Stimulated activated CD4-positive, alpha-beta T cell treated with anti-CD3 and anti-CD28 coated beads, Interleukin-1b, Interleukin-23, amount 100 ng/mL, for 1 hour (primary cell): ENCODE measurements at places on chromosomes 6 and 20.

DNA sequence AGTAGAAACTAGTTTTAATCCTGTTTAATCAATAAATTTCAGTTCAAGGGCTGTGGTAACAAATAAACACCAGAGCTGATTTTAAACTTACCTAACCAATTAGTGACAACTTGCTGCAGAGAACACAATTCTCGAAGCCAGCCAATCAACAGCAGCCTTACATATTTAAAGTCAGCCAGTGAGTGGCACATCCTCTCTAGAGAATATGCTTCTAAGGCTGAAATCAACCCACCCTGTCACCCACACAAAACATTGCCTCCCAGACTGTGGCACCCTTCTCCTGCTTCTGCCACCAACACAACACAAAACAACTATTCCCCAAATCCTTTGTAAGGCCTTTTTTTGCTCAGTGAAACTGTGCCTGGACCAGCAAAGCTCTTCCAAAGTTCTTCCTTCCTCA is 306.0 kb downstream of the EYA4 start:
- no peak for DNase-seq

DNA sequence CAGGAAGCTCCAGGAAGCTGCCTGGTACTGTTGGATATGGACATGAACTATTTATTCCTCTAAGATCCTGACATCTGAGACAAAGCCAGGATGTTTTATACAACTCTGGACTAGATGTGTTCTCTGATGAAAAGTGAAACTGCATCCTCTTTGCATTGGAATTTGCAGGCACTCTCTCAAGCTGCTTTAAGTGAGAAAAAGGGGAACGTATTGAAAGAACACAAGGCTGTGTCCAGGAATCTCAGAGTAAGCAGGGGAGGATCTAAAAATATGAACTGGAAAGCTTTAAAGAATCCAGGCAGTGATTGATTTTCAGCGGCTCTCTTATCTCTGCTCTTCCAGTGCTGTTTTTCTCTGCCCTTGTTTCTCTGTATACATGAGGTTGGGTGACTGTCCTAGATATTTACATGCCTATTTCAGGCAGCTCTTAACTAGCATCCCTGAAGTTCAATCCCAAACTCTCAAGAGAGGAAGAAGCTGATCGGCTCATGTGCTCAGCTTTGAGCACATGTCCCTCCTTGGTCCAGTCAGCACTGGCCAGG is 193.8 kb downstream of the PLCB4 start:
- DNase-seq: no peak

DNA sequence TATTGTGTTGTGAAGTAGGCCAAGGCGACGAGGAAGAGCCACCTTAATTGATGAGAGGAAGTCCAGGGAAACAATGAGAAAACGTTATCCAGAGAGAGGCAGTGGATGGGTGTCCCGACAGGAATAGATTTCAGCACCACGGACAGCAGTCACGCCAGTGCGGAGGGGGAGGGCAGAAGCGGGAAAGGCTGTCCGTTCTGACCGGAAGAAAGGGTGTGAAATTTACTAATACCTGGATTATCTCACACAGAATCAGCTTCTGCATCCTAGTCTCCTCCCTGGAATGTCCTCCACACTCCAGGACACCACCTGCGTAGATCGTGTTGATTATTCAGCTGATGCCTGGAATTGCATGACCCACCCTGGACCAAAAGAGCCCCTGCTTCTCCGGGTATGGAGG is 7.4 kb upstream of the BPIFA3 start:
- DNase-seq: no peak

- DNase-seq: no peak
Measured at GRCh38 chr20:8854571-8854970, 214.3 kb upstream of the PLCB4 start.

DNA sequence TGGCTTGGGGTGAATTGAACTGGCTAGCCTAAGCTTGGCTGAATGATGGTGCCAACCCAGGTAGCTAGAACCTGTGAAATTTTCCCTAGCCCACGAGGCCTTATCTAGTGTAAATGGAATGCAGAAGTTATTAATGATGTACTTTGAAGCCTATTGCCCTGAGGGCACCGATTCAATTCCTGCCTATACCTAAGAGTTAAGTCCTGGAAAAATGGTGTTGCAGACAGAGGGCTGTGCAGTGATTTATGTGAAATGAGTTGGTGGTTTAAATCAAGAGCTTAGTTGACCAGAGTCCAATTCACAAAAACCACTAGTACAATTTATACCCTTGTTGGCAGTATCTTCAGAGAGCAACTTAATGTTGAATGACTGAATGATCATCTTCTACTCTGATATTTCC is 373.8 kb upstream of the JAG1 start:
- no peak for DNase-seq

DNA sequence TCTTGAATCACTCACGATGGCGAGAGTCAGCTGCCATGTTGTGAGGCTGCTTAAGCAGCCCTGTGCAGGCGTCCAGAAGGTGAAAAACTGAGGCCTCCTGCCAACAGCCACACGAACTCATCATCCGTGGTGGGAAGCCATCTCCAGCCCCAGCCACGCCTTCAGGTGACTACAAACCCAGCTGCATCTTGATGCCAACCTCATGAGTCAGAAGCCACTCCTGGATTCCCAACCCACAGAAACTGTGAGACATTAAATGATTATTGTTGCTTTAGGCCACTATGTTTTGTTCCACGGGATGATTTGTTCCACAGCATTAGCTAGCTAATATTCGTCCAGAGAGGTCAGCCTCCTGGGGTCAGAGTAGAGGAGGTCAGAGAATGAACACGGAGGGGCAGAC is 80.5 kb downstream of the SNX5 start:
- no peak for DNase-seq

- no peak for DNase-seq
Measured at GRCh38 chr20:44228465-44229258, 18.1 kb upstream of the OSER1 start.

GRCh38 chr20:14521436-14521835 is 184.0 kb upstream of the FLRT3 start:
- DNase-seq: no peak

DNA sequence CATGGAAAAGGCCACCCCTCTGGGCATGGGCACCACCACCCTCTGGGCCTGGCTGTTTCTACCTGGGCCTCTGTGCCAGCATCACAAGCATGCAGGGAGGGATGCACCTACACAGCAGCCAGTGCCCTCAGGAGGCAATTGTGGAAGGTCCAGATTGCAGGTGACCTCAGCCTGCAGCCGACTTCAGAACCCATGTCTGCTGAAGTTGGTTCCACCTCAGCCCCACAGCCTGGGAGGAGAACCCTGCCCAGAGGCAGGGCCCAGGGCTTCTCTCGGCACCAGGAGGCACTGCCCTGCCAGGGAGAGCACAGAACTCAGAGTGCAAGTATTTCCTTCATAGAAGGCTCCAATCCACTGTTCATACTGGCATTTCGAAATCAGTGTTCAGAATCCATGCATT is 149.8 kb downstream of the TTLL2 start:
- no peak for DNase-seq

DNA sequence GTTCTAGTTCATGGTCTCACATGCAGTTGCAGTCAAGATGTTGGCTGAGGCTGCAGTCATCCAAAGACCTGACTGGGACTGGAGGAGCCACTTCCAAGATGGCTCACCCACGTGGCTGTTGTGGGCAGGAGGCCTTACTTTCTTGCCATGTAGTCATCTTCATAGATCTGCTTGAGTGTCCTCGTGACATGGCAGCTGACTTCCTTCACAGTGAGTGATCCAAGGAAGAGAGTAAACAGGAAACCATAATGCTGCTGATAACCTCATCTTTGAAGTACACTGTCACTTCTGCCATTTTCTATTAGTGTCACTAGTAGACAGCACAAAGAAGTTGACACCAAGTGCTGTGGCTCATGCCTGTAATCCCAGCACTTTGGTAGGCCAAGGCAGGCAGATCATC is 40.1 kb upstream of the AKIRIN2 start:
- no peak for DNase-seq

- no peak for DNase-seq
Measured at GRCh38 chr6:14454473-14454775, 336.9 kb downstream of the CD83 start.

DNA sequence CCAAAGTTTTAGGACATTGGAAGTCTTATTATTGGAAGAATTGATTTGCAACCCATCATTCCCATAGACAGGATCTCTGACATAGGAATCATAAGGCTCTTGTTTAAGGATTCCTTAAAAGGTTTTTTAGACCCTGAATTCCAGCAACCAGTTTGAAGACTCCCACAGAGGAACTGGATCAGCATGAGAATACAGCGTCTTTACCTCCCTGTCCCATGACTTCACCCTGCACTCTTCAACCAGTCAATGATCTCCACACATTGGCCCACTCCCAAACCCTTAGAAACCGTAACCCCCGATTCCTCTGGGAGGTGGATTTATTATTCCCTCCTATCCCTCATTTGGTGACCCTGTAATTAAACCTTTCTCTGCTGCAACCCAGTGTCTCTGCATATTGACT is 150.7 kb upstream of the PLCB4 start:
- DNase-seq: no peak

DNA sequence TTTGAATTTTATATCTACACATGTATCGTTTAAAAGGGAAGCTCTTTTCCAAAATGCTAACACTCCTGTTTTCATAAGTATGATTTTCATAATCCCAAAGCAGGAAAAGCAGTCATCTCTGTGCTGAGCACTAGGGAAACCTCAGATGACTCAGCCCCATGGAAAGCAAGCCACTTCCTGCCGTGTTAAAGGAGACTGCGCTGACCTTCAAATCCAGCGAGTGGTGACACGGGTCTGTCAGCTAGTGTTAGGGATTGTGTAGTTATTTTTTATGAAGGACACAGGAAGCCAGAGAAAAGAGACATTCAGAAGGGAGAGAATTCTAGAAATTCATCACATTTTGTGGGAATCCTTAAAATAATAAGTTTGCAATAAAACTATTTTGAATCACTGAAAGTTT is 57.0 kb upstream of the CD93 start:
- DNase-seq: no peak

DNA sequence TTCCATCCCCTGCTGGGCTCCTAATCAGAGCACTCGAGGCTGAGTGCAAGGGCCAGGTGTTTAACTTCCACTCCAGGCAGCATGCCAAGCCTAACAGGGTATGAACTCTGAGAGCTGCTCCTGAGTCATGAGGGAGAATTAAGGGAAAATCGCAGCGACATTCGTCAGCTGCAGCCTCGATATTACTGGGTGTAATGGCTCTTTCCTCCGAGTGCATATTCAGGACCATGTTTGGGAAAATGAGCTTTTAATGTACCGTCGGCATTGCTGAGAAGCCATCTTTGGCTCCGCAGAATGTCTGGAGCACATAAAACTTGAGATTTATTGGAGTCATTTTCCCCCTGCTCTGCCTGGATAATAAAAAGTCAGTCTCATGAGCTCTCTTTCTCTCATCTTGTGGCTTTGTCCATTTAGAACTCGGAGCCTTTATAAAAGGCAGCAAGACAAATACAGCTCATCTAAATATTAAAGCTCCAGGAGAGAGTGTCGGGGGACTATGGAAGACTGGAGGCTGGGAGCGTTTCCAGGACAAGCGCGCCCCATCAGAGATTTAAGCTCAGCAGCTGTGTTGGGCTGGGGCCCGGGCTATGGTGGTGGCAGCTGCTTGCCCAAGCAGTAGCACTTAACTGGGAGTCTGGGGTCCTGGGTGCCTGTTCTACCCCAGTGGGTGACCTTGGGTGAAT is 103.7 kb downstream of the TOX2 start:
- no peak for DNase-seq
